ENCODE measurements at places on chromosomes 16 and 17.
A peak's percentile ranks its signal among the peaks of the same experiment; 100 is the strongest.

DNA sequence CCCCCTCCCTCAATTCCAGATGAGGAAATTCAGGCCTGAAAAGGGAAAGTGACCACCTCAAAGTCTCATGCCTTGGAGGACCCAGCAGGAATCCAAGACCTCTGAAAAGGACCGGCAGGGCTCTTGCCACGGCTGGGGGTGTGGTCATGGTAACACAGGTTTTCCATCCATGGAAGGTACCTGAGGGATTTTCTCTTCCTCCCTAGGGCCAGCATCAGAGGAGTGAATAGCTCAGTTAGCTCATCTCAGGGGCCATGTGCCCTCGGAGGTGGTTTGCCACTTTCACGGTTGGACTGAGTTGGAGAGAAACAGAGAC is 1.3 kb downstream of the CIITA start:
- H3K36me3 ChIP-seq, result no peaks in the 10 kb centered on the region
- H3K27ac ChIP-seq, result peak overlapping the region; percentile 59
- H3K4me1 ChIP-seq, result peaks cover 79% of the 10 kb centered on the region
- H3K27me3 ChIP-seq, result peaks cover 12% of the 10 kb centered on the region

DNA sequence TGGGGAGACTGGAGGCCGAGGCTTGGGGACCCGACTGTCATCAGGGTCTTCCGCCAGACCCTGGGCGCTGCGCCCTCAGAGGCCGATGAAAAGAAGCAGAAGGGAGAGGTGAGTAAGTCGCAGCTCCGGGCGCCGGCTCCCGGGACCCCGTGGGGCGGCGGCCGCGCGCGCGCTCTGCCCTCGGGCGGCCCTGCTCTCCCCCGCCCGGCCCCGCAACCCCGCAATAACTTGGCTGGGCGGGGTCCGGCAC is 392 bp upstream of the ABHD15 start:
- peaks cover 18% of the 10 kb centered on the region for H3K36me3 ChIP-seq
- peaks cover 20% of the 10 kb centered on the region for H3K4me1 ChIP-seq
- DNase-seq, result no peak
- peak overlapping the region; percentile 95 for H3K27ac ChIP-seq
- peak overlapping the region; percentile 89 for H3K4me3 ChIP-seq

GRCh38 chr17:55341432-55341831 is 76.7 kb downstream of the HLF start:
- DNase-seq, result no peak
- no peak overlapping the region for H3K27ac ChIP-seq

DNA sequence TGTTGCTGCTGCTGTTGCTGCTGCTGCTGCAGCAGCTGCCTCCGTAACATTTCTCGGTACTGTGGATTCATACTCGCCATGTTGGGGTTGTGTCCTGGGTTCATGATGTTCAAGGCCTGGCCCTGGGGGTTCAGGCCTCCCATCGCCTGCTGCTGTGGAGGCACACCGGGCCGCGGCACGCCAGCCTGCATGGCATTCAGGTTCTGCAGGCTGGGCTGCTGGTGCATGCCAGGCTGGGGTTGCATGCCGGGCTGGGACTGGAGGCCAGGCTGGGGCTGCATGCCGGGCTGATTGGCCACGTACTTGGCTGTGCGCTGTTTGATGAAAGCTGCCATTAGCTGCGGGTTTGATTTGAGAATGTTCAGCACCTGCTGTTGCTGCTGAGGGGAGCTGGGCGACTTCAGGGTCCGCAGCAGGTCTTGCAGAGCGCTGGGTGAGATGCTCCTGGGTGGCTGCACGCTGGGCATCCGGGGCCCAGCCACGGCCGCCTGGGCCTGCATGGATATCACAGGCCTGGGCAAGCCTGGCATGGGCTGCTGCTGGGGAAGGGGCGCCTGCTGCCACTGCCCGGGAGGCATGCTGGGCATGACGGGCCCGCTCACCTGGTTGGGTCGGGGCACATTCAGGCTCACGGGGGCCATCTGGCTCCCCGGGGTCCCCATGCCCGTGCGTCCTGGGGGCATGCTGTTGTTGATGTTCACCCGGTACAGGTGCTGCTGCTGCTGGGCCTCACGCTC is 11.3 kb upstream of the TRAP1 start:
- H3K27ac ChIP-seq, result no peak overlapping the region
- DNase-seq, result no peak
- H3K4me3 ChIP-seq, result no peak overlapping the region
- no peaks in the 10 kb centered on the region for H3K4me1 ChIP-seq
- no peaks in the 10 kb centered on the region for H3K27me3 ChIP-seq

DNA sequence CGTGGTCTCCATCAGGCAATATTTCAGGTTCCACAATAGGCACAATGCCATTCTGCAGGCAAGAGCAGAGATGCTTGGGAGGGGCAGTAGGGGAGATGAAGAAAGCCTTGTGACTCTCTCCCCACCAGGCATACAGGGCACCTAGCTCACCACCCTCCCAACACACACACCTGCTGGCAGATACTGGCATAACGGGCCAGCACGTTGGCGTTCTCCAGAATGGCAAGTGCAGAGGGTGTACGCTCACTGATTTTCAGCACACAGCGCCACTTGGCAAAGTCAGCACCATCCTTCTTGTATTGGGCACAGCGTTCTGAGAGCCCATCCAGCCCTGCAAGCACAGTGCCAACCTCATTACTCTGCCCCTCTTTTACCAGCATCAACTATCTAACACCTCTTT is 2.2 kb downstream of the ALDOC start:
- peaks cover 80% of the 10 kb centered on the region for H3K4me1 ChIP-seq
- peaks cover 37% of the 10 kb centered on the region for H3K36me3 ChIP-seq
- no peaks in the 10 kb centered on the region for H3K27me3 ChIP-seq
- DNase-seq, result no peak

GRCh38 chr16:54061454-54061853 is 225.1 kb downstream of the IRX3 start:
- H3K27me3 ChIP-seq, result no peaks in the 10 kb centered on the region
- no peak overlapping the region for H3K4me3 ChIP-seq
- no peak for DNase-seq
- H3K27ac ChIP-seq, result no peak overlapping the region

DNA sequence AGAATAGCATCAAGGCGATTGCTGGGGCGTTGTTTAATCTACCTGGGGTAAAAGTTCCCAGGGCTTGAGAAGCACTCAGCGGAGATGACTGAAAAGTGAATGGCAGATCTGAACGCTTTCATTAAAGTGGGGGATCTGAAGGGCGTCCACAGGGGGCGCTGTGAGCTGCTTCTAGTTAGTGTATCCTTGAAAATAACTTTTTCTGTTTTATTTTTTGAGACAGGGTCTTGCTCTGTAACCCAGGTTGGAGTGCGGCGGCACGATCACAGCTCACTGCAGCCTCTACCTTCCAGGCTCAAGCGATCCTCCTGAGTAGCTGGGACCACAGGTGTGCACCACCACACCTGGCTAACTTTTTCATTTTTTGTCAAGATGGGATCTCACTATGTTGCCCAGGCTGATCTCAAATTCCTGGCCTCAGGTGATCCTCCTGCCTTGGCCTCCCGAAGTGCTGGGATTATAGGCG is 360.4 kb downstream of the SEC14L1 start:
- no peak overlapping the region for H3K27ac ChIP-seq
- peaks cover 17% of the 10 kb centered on the region for H3K36me3 ChIP-seq
- no peak for DNase-seq
- no peak overlapping the region for H3K4me3 ChIP-seq
- peaks cover 3% of the 10 kb centered on the region for H3K4me1 ChIP-seq
- H3K27me3 ChIP-seq, result no peaks in the 10 kb centered on the region

DNA sequence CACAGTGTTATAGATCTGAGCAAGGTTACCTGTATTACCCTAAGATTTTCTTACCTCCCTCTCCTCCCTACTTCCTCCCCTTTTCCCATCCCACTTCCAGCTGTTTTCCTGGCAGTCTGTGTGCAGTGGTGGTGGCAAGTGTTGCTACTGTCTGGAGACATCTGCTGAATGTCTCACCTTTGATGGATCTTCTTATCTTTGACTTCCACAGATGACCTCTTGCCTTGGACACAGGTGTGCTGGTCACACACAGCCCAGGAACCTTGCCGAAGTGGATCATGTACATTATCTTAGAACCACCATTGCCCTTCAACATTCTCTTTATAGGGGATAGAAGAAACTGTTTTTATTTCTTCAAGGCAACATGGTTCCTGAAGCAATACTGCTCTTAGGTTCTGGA is 245.1 kb downstream of the UTP18 start:
- H3K27me3 ChIP-seq, result peaks cover 30% of the 10 kb centered on the region
- no peaks in the 10 kb centered on the region for H3K36me3 ChIP-seq
- no peak overlapping the region for H3K27ac ChIP-seq
- H3K4me1 ChIP-seq, result no peaks in the 10 kb centered on the region
- H3K4me3 ChIP-seq, result no peak overlapping the region

All from activated T-helper 1 cell treated with anti-CD3 and anti-CD28 coated beads, Interleukin-12 subunit alpha, Interleukin-12 subunit beta, Interleukin-2, Interleukin-4 antibody, amounts not matched to agents 30 ng/mL and 10 ng/mL and 1 ng/mL, durations not matched to agents 14 hours and 24 hours and 36 hours (primary cell).